NCI-H146 (cell line): ENCODE measurements at places on chromosomes 7 and 10.

GRCh38 chr7:71485586-71485985 is 353.6 kb downstream of the GALNT17 start:
- no peak for DNase-seq

- DNase-seq, result peak; percentile 28
Measured at GRCh38 chr7:134420424-134421125, 38.3 kb downstream of the AKR1B1 start.

DNA sequence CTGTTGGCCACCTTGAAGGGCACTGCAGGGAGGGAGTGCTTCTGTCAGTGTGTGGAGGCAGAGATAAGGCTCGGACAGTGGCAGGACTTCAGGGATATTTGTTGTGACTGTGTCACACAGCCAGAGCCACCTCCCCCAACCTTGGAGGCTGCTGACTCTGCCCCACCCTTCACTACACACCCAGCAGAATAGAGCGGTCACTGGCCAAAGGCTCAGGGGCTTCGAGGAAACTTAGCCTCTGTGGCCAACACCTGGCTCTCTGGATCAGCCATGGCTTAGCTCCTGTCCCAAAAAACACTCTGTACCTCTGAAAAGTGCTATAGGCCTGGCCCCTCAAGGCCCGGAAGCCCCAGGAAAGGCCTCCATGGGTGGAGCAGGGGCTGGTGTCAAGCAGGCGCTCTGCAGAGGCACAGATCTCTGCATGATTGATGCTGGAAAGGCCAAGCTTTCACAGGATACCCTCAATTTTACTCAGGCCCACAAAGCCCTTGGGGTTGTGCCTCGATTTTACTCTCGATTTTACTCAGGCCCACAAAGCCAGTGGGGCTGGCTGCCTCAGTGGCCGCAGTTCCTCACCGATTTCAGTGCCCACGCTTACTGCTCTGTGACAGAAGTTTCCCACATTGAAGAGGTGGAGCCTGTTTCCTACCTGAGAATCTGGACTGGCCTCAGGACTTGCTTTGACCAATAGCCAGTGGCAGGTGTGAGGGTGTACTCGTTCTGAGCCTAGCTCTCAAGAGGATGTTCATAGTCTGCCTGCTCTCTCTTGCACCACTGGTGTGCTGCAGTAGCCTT is 113.2 kb upstream of the GPR26 start:
- no peak for DNase-seq

- no peak for DNase-seq
Measured at GRCh38 chr7:91194841-91195240, 69.4 kb upstream of the FZD1 start.

DNA sequence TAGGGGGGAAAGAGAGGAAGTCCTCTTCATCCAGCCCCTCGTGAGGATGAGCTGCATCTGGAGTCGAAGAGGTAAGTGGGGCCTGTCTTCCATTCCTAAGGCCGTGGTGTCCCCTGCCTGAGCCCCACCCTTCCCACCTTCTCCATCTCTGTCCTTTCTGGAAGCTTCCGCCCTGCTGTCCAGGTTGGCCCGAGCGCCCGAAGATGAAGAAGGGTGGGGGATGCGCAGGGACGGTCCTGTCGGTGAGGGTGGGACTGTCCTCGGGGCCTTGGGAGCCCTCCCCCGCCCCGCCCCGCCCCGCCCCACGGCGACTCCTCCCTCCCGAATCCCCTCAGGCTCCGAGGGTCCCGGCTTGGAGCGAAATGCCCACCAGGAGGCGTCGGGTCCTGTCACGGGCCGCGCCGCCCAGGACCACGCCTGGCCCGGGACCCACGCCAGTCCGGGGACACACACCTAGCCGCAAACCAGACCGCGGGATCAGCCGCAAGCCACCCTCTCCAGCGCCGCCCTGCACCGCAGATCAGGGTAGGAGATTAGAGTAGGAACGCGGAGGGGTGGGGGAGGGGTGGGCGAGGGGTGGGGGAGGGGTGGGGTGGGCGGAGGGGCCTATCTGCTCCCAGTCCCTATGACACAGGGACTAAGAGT is 15.3 kb downstream of the GPRIN2 start:
- no peak for DNase-seq

- no peak for DNase-seq
Measured at GRCh38 chr7:133354546-133355324, 101.9 kb downstream of the EXOC4 start.

DNA sequence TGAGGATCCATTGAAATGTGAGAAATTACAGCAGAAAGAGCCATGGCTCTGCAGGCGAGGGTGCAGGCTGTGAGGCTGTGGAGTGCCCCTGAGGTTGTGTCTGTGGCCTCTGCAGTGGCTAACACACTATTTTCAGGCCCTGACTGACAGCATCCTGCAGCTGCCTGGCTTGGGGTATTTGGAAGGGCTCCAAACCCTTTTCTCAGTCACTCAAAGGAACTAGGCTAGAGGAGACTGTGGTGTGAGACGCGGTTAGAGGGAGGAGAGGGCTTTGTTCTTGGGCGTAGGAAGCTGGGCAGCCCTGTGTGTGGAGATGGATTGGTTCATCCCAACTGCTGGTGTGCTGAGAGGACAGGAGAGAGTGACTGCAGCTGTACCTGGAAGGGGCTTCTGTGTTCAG is 134.9 kb downstream of the RAMP3 start:
- DNase-seq, result no peak
